HT1080 (cell line): ENCODE measurements at places on chromosomes 11 and 22. TPM values are rescaled to one million over a fixed set of nuclear protein-coding genes. Genes with fewer than 3 reads are reported as not detected.
A peak's percentile ranks its signal among the peaks of the same experiment; 100 is the strongest.

DNA sequence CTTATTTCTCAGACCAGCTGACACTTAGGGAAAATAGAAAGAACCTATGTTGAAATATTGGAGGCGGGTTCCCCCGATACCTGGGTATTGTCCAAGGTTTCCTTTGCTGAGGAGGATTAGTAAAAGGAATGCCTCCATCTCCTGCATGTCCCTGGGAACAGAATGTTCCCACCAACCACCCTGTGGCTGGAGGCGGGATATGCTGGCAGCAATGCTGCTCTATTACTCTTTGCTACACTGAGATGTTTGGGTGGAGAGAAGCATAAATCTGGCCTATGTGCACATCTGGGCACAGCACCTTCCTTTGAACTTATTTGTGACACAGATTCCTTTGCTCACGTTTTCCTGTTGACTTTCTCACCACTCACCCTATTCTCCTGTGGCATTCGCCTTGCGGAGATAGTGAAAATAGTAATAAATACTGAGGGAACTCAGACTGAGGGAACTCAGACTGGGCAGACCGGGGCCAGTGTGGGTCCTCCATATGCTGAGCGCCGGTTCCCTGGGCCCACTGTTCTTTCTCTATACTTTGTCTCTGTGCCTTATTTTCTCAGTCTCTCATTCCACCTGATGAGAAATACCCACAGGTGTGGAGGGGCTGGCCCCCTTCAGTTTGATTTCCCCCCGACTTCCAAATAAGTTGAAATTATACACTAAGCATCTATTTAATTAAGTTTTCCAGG, 32.1 kb downstream of the IGLL1 start:
- no peak for DNase-seq

- no peak for DNase-seq
Observed at GRCh38 chr22:31905356-31905755, 39.0 kb upstream of the YWHAH start.

DNA sequence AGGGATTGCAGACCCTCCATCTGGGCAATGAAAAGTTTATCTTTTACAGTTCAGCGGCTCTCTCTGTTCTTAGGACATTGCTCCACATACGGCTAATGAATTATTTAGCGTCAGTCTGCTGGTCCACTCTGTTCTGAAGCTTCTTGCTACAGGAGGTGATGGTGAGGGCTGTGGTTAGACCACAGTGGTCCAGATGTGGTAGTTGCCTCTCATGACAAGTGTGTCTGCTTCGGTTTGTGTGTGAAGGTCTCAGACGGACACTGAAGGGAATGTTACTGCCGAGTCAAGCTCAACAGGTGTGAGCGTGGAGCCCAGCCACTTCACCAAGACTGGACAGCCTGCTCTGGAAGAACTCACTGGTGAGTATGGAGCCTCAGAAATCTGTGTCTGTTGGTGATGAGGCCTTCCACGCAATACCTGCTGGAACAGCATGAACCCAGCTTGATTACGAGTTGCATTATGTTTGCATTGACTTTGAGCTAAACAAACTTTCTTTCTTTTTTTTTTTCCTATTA, 220.8 kb downstream of the DBX1 start:
- no peak for DNase-seq

- DNase-seq, result no peak
Observed at GRCh38 chr11:107619926-107620325, 29.0 kb downstream of the ELMOD1 start.

- DNase-seq, result no peak
Observed at GRCh38 chr11:58926695-58927094, 12.6 kb upstream of the GLYATL1 start.

DNA sequence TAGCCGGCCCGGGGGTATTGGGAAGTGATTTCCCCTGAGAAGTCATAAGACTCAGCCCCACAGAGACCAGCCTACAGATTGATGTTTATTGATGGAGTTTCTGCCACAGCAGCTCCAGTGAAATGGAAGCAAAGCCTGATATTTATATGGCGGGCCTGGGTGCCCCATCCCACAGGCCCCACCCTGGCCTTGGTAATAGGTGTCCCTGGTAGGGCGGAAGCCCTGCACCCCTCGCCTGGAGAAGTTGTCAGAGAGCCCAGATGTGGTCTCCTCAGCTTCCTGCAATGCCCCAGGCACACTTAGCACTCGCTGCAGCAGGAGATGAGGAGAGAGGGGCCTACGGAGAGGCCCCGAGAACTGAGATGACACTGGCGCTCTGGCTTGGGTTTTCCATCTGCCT, 107.4 kb downstream of the MORC2 start:
- no peak for DNase-seq

DNA sequence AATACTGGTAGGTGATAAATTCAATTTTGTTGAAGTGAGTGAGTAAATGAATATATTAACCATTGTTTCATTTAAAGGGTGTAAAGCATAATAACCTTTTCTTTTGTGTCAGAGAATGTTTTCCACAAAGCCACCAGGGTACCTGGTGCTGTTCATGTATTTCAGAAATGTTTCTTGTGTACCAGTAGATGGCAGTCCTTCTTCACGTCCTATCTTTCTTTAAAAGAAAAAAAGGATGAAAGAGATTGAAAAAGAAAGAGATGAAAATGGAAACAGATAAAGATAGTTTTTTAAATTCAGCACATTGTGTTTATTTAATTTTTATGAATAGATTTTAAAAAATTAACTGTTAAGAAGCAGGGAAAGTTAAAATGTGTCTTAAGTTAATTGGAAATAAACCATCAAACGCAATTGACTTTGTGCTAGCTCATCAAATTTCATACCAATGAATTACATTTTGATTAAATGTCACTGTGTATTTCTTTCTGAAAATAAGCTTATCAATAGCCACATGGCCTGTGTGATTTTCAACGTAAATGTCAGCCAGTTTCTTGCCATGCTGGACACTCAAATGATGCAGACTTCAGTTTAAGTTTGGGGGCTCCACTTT, 65.5 kb upstream of the CHORDC1 start:
- DNase-seq, result peak; percentile 13

- DNase-seq, result no peak
Observed at GRCh38 chr11:108160970-108161566, 39.7 kb downstream of the ACAT1 start.

DNA sequence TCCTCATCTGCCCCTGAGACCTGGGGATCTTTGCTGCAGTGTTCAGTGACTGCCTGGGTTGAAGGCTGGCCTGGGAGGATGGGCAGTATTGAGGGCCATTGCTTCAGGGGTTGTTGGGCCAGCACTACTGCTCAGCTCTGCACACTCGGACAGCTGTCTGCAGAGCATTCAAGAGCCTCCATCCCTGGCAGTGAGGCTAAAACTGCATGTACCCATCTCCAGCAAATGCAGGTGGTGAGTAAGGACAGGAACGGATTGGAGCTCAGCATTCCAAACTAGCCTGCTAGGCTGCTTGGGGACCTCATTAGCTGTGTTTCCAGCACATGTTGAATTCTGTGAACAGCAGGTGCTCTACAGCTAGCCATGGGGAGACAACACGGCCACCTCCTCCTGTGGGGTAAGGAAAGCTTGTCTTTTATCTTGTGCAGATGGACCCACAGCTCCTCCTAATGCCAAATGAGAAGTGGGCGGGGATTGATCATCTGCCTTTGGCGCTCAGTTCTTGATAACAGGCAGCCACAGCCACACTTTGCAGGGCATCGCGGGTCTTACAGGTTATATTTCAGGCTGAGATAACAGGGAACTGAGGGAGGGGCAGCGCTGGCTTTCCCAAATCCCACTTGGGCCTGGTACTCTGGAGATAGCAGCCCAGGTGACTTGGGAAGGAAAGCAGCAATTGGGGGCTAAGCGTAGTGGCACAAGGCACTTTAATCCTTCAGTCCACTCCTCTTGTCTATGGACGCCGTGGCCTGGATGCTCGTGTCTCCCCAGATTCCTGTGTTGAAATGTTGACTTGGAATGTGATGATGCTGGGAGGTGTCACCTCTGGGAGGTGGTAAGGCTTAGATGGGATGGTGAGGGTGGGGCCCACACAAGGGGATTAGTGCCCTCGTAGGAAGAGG, 254.5 kb upstream of the B3GAT1 start:
- DNase-seq, result no peak

- no peak for DNase-seq
Observed at GRCh38 chr11:127678631-127679030, 678.1 kb upstream of the KIRREL3 start.

DNA sequence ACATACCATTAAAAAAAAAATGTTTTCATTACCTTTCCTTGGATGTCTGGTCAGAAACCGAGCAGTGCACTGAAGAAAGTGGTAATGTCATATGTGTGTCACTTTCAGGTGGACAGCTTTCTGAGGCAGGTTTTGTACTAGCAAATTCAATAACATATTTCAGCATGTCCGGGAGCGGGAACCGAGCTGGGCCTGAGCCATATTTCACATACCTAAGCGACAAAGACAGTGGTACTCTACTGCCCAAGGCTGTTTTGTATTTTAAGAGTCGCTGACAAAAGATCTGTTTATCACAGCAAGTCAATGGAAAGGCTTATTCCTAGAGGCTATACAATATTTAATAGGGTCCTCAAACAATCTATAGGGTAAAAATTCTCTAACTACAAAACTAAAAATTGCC, 38.0 kb downstream of the CLDN25 start:
- DNase-seq, result no peak

DNA sequence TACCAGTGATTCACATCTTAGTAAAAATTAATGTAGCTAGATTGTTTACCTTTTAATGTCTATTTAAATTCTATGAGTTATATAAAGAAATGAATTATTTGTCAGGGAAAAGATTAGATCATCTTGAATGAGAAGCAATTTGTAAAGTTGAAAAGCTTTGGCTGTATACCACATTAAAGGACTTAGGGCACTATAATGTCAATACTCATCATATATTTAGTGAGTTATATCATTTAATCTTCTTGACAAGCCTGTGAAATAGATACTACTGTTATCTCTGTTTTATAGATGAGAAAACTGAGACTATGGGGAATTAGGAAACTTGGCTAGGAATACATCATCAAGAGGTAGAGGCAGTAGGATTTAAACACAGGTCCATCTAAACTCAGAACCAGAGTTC, 160.1 kb downstream of the GUCY1A2 start:
- DNase-seq, result no peak

- no peak for DNase-seq
Observed at GRCh38 chr22:40218723-40219294, 41.1 kb downstream of the TNRC6B start.

- no peak for DNase-seq
Observed at GRCh38 chr11:126476977-126477376, 121.5 kb downstream of the ST3GAL4 start.

DNA sequence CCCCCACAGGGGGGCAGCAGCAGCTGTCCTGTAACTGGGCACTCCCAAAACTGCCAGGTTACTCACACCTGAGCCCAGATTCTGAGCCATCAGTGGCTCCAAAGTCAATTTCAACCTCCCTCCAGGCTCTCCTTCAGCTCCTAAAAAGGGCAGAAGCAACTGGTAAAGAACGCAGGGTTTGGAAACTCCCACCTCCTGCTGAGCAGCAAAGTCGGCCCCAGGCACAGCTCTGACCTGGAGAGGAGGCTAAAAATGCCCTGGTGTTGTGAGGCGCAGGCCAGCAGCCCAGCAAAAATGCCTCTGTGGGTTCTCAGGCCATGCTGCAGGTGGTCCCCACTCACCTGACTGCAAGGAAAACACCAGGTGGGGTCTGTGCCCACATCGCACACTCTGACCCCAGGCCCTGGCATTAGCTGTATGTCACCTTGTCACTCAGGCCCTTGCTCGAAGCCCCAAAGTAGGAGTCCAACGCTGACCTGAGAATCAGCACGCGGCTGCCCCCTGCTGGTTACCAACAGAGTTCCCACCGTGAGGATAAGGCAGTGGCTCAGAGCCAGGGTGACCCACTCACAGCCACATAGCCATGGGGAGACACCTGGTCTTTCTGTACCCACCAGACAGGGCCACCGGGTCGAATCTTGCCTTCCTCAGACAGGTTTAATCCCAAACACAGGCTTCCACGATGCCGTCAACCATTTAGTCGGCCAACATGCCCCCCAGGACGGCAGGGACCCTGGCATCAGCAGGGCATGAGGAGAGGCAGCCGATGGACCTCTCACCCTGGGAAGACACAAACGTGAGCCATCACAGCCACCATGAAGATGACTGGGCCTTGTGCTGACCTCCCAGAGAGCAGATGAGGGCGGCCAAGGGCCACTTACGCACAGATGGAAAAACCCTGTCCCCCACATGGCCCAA, 11.1 kb downstream of the POLR3H start:
- peak; percentile 52 for DNase-seq

Gene DDI1
- not detected in 2 replicates for total RNA-seq

Gene APOL4
- not detected in 2 replicates for total RNA-seq

Gene GCAT
- total RNA-seq, result 13.4 and 14.6 TPM in 2 replicates

Gene C11orf97
- not detected in 2 replicates for total RNA-seq

Gene BDNF
- 11.9 and 12.5 TPM in 2 replicates for total RNA-seq

Gene RAG1
- total RNA-seq, result 0.17 and 0.19 TPM in 2 replicates

Gene OR10A2
- not detected in 2 replicates for total RNA-seq
